ENCODE measurements at places on chromosomes 4 and X.

DNA sequence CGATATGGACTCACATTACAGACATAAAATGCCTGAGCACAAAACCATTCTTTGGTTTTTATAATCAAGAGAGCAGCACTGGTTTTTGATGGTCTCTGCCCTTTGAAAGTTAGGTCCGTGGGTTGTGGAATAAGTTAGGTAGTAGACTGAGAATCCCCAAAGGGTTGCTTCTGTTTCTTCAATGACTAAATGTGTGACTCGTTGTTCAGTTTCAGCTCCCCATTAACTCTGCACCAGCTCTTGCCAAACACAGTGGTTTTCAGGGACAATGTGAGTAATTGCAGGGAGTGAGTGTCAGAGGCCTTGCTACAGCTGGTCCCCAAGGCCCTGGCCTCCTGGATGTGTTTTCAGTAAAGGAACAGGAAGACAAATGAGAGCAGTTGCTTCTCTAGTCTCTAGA lies 24.8 kb downstream of the SMIM20 start:
- DNase-seq: peak; percentile 71

DNA sequence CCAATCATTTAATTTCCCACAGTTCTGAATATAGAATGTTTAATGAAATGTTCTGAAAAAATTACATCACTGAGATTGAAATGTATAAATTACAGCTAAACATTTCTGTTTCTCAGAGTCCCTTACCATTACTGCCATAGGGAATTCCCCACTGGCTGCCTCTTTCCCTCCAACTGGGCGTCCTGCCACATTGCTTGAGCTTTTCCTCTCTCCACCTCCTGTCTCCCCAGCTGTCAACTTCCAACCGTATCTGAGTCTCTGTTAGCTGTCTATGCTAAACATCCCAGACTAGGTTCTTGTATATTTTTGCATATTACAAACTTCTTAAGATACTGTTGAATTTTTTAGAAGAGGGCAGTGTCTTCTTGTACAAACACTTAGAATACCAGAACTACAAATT lies 407.3 kb upstream of the SLIT2 start:
- no peak for DNase-seq

- no peak for DNase-seq
These were observed 78.5 kb upstream of the BLTP1 start for GRCh38 chr4:122073615-122074014.

DNA sequence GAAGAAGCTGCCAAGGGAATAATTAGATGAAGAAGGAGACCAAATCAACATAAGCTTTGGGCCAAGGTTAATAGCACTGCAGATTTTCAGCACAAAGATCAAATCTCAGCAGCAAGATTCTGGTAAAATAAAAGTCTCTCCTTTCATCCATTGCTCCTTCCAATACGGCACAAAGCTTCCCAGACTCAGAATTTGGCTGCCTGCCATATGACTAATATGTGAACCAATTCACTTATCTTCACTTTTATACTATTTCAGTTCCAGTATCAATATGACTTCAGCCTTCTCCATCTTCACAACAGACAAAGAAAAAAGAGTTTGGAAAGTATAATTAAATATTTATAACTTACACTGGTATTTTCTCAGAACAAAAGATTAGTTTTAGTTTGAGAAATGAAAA lies 978.3 kb upstream of the GRID2 start:
- no peak for DNase-seq

- peak; percentile 36 for DNase-seq
These were observed 1.0 kb downstream of the SLITRK4 start for GRCh38 chrX:143634663-143635455.

DNA sequence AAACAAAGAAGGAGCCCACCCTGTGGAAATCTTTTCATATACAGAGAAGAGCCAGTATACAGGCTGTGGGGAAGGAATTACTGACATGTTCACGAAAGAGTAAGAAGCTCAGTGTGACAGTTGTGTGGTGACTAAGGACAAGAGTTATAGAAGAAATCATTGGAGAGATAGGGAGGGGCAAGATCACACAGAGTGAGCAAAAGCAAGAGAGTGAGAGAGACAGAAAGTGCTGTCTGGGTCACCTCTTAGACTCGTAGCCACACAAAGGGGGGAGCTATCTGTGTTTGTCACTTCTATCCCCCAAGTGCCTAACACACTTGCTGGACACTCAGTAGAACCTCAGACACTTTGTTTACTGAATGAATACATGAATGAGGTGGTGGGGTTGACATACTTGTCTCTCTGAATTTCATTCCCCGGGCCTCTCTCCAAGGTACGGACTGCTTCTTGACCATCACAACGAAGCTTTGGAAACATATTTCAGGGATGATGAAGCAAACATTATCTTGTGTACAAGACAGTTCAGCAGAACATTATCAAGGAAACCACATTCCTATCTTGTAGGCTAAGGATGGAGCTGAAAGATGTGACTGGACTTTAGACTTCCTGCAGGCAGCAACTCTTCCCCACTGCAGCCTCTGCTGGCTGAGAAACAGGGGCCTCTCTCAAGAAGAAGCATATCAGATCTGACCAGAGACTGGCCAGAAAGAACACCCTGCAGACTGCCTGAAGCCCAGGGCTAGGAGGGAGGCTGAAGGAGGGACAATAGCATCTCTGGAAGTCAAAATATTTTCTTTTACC lies 168.2 kb downstream of the AMELX start:
- no peak for DNase-seq
